ENCODE measurements at places on chromosomes 12 and 14.

DNA sequence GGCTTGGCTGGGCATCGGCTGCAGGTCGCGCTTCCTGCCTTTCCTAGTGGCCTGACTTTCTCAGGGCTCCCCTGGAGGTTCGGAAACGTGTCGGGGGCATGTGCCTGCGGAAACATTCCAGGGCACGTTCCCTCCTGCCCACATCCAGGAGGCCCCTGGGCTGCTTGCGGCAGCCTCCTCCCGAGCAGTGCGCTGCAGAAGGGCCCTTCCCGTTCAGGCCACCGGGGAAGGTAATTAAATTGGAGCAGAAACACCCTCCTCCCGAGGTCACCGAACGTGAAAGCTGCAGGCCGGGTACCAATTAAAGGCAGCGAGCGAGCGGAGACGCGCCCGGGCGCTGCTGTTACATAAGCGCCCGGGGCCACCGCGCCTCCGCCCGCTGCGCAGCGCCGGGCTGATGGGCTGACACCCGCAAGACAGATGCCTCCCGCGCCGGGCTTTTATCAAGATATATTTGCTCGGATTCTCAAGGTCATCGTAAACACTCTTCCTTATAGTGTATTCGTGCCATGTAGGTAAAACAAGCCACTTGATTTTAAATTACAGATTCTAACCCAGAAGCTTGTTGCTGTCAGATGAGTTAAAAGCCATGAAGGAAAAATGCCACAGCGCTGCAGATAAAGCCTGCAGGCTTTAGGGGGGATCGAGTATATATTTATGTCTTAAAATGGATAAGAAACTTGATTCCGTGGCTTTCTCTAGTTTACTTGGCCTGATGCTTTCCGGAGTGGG, 31.4 kb downstream of the SSPN start:
- no peak for DNase-seq

DNA sequence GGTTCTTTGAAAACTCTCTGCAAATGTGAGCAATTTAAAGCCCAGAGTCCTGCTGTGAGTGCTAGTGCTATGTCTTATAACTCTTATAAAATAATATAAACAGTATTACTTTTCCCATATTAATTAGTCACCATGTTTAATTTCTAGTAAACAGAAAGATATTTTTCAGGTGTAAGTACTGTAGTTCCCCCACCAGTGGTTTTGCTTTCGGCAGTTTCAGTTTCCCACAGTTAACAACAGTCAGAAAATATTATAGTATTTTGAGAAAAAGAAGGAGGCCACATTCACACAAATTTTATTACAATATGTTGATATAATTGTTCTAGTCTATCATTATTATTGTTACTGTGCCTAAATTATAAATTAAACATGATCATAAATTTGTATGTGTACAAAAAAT, 800.5 kb downstream of the LRFN5 start:
- DNase-seq: no peak

DNA sequence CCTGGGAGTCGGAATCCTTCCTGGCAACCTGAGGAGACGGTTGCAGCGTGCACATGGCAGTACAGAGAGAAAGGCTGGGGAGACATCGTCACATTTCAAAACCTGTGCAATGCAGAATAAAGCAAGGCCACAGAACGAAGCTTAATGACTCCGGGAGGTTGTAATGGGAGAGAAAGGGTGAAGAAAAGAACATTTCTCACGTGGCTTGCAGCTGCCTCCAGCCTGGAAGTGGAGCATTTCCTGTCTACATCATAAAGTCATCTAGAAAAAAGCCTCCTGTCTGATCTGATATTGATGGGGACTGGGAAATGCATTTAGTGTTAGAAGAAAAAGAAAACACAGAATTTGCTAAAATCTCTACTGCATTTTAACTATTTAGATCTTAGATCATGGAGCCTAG, 209.3 kb downstream of the TMEM132C start:
- no peak for DNase-seq

DNA sequence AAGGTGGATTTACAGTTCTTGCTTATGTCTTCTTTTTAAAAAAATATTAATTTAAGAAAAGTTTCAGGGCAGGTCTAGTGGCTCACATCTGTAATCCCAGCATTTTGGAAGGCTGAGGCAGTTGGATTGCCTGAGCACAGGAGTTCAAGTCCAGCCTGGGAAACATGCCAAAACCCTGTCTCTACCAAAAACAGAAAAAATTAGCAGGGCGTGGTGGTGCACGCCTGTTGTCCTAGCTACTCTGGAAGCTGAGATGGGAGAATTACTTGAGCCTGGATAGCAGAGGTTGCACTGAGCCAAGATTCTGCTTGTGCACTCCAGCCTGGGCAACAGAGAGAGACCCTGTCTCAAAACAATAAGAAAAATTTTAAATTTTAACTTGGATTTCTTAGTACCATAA, 5.4 kb upstream of the TAS2R46 start:
- no peak for DNase-seq

DNA sequence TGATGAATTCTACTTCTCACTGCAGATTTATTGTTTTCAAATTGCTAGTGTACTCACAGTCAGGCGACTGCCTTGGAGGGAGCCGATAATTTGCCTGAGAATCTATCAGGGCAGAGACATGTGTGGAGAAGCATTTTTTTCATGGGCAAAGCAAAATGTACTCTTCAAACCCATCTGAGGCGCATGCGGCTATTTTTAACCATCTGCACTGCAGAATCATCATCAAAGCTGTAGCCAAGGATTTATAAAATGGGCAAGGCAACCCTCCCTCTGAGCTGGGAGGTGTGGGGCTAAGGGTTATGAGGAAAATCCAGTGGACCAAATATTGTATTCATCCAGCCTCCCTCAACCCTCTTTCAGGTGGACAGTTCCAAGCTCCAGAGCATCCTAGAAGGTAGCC, 37.7 kb downstream of the BEST3 start:
- DNase-seq: no peak
